ENCODE measurements at places on chromosomes 13 and 19. TPM values are rescaled to one million over a fixed set of nuclear protein-coding genes. Genes with fewer than 3 reads are reported as not detected.

ZIC2 gene
- total RNA-seq = not detected

IRS2 gene
- total RNA-seq = 1.1 TPM

RDH8 gene
- total RNA-seq = not detected

S1PR5 gene
- 4.1 TPM for total RNA-seq

NCAN gene
- not detected for total RNA-seq

TMC4 gene
- total RNA-seq = 0.31 TPM

RNF225 gene
- 0.12 TPM for total RNA-seq

IRGC gene
- not detected for total RNA-seq

ANKLE1 gene
- total RNA-seq = 0.19 TPM

ZNF415 gene
- 12.7 TPM for total RNA-seq

SIGLEC6 gene
- not detected for total RNA-seq

FIZ1 gene
- total RNA-seq = 2.1 TPM

KLK4 gene
- not detected for total RNA-seq

PCDH20 gene
- total RNA-seq = under 0.01 TPM

ZNF865 gene
- total RNA-seq = 1.3 TPM

PSG2 gene
- total RNA-seq = not detected

ZNF345 gene
- 1.8 TPM for total RNA-seq

ZNF274 gene
- 23.9 TPM for total RNA-seq

TRPC4 gene
- 17.2 TPM for total RNA-seq

ETHE1 gene
- total RNA-seq = 104 TPM

SIGLEC5 gene
- not detected for total RNA-seq

GRK1 gene
- not detected for total RNA-seq

SHISA7 gene
- total RNA-seq = not detected

C13orf42 gene
- not detected for total RNA-seq

All from aortic smooth muscle cell (primary cell).